HCT116 (cell line): ENCODE measurements at places on chromosomes 12 and 14.

GRCh38 chr14:24631749-24632335 is 2.1 kb downstream of the GZMB start:
- no peak overlapping the region for H3K4me3 ChIP-seq
- H3K27ac ChIP-seq, result no peak overlapping the region
- H3K27me3 ChIP-seq, result no peaks in the 10 kb centered on the region
- no peaks in the 10 kb centered on the region for H3K36me3 ChIP-seq

GRCh38 chr12:94560431-94561221 is 89.7 kb downstream of the TMCC3 start:
- peaks cover 33% of the 10 kb centered on the region for H3K4me1 ChIP-seq
- peak; percentile 35 for DNase-seq
- peak overlapping the region; percentile 9; the same call in 1 of the 2 replicates for H3K4me3 ChIP-seq

DNA sequence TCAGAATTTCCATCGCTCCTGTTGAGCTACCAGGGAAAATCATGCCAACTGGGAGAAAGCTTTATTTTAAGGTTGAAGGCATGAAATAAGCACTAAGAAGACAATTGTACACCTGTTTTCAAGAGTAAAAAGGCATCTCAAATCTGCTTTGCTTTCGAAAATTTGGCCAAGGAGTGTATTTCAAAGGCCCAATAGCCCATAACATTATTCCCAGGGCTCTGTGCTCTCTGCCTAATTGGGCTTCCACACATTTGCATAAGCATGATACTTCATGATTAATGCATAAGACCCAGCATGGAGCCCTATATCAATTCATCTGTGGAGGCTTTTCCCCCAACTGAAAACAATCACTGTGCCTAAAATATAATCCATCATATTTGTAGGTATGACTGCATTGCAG is 258.5 kb downstream of the NOVA1 start:
- H3K27me3 ChIP-seq, result no peaks in the 10 kb centered on the region
- H3K27ac ChIP-seq, result no peak overlapping the region
- no peaks in the 10 kb centered on the region for H3K4me1 ChIP-seq
- DNase-seq, result no peak

GRCh38 chr14:91778217-91778616 is 46.3 kb upstream of the CATSPERB start:
- H3K4me3 ChIP-seq, result no peak overlapping the region
- no peaks in the 10 kb centered on the region for H3K36me3 ChIP-seq
- H3K4me1 ChIP-seq, result no peaks in the 10 kb centered on the region
- H3K27ac ChIP-seq, result no peak overlapping the region
- DNase-seq, result no peak

GRCh38 chr12:124520265-124520701 is 47.1 kb downstream of the NCOR2 start:
- H3K4me1 ChIP-seq, result peaks cover 59% of the 10 kb centered on the region
- DNase-seq, result no peak
- no peak overlapping the region for H3K4me3 ChIP-seq

DNA sequence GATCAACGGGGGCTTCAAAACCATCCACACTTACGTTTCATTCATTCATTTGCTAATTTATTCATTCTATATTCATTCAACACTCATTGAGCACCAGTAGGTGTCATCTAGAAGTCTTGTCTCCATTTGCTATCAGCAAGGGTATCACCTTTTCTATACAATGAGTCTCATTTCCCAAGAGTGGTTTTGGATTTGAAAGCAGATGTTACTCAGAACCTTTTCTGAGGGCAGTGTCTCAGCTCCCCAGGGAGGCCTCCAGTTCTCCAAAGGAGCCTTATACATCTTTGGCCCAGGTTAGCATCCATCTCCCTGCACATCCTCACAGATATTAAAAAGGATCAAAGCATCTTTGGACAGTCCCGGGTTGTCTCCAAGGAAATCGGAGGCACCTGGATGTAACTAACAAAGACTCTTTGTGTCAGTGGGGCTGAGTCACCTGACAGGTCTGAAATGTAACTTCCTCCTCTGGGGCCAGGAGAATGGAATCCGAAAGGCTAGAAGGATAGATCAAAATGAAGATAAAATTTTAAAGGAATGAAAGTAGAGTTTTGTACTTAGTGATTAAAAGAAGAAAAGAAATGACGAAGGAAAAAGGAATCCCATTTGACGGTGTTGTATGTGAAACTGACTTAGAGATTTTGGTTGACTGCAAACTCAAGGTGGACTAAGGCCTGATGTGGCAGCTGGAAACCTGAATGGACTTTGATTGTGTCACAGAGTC is 103.0 kb downstream of the VCPKMT start:
- no peak overlapping the region for H3K4me3 ChIP-seq
- peak; percentile 85 for DNase-seq
- H3K4me1 ChIP-seq, result peaks cover 60% of the 10 kb centered on the region
- H3K36me3 ChIP-seq, result no peaks in the 10 kb centered on the region
- H3K27me3 ChIP-seq, result no peaks in the 10 kb centered on the region
- peak overlapping the region; percentile 73 for H3K27ac ChIP-seq

DNA sequence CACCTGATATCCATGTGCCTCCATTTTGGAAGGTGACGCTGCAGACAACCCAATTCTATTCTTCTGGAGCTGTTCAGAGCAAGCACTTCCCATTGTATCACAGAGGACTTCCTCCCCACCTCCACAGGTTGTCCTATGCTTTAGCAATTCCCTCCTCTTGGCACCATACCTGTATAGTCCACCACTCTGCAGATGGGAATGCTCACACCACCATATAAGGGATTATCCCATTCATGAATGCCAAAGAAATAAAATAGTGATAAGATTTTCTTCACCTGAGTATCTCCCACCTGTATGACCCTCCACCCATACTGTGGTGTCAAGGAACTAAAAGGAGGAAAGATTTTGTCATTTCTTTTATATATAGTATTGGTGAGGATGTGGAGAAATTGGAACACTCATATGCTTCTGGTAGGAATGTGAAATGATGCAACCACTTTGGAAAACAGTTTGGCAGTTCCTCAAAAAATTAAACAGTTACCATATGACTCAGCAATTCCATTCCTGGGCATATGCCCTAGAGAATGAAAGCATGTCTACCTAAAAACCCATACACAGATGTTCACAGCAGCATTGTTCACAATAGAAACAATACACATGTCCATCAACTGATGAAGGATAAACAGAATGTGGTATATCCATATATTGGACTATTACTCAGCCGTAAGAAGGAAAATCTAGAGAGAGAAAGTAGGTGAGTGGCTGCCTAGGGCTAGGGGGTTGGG is 75.2 kb downstream of the FIGNL2 start:
- DNase-seq, result peak; percentile 10
- H3K36me3 ChIP-seq, result no peaks in the 10 kb centered on the region
- no peaks in the 10 kb centered on the region for H3K27me3 ChIP-seq
- no peak overlapping the region for H3K4me3 ChIP-seq

DNA sequence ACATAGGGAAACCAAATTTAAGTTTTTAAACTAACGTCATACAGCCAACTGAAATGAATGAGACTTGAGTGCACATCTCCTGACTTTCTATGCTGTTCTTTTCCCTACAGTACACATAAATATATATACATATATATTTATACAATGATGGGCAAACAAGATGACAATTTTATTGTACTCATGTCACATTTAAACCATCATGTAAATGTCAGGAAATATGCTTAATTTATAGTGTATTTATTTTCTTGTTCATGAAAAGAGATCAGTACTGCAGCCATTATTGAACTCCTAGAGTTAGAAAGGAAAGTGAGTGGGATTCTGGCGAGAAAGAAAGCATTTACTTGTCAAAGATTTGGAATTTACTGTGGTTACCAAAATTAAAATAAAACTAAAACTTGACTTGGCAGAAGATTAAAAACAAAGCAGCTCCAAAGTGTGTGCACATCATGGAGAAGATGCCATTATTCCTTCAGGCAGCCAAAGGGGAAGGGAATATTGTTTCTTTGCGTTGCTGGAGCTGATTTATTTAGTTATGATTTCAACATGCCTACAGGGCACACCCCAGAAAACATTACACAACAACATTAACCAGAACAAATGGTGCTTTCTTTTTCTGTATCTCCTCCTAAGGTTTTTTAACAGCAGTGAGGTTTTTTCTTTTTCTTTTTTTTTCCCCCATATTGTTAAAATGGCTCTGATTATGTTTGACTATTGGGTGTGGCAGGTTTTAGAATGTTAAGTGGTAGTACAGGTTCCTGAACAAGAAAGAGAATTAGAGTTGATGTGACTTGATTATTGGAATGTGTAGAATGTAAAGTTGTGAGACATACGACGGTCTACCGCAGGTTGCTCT is 144.6 kb downstream of the RAD51B start:
- no peaks in the 10 kb centered on the region for H3K27me3 ChIP-seq
- no peaks in the 10 kb centered on the region for H3K36me3 ChIP-seq
- H3K4me3 ChIP-seq, result no peak overlapping the region

GRCh38 chr12:24328261-24328660 is 378.8 kb upstream of the SOX5 start:
- H3K4me1 ChIP-seq, result no peaks in the 10 kb centered on the region
- no peak overlapping the region for H3K27ac ChIP-seq
- no peaks in the 10 kb centered on the region for H3K27me3 ChIP-seq
- DNase-seq, result no peak
- H3K36me3 ChIP-seq, result no peaks in the 10 kb centered on the region
- H3K4me3 ChIP-seq, result no peak overlapping the region

DNA sequence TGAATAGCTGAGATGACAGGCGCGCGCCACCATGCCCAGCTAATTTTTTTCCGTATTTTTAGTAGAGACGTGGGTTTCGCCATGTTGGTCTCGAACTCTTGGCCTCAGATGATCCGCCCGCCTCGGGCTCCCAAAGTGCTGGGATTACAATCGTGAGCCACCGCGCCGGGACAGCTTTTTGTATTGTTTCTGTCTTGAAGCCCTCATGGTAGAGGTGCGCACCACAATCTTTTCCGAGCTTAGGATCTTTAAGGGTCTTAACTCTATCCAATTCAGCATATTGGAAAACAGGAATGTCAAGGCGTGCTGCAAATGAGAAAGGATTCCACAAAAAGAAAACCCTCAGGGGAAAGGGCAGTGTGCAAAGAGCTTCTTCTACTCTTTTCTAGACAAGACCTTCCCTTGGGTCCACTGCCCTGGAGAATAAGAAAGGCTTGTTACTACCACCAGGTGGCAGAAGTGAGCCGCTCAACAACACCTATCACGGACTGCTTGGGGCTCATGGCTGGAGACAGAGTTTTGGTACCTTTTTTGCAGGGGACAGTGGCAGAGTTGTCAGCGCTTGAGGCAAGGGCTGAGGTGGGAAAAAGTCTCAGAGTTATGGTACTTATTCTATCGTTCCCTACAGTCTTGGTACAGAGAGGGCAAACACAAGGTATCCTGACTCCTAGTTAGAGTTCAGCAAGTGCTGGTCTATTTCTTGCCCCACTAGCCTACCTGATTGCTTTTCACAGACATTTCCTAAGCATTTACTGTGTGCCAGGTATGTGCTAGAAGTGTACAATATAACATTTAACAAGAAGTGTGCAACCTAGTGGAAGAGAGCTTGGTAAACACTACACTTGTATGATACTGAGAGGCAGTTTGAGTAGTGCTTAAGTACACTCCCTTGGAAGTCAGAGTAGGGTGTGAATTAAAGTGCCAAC is 16.4 kb upstream of the SP7 start:
- no peaks in the 10 kb centered on the region for H3K27me3 ChIP-seq
- no peak overlapping the region for H3K4me3 ChIP-seq
- DNase-seq, result peak; percentile 86
- H3K27ac ChIP-seq, result peak overlapping the region; percentile 34; the same call in 1 of the 2 replicates
- H3K4me1 ChIP-seq, result peaks cover 36% of the 10 kb centered on the region

DNA sequence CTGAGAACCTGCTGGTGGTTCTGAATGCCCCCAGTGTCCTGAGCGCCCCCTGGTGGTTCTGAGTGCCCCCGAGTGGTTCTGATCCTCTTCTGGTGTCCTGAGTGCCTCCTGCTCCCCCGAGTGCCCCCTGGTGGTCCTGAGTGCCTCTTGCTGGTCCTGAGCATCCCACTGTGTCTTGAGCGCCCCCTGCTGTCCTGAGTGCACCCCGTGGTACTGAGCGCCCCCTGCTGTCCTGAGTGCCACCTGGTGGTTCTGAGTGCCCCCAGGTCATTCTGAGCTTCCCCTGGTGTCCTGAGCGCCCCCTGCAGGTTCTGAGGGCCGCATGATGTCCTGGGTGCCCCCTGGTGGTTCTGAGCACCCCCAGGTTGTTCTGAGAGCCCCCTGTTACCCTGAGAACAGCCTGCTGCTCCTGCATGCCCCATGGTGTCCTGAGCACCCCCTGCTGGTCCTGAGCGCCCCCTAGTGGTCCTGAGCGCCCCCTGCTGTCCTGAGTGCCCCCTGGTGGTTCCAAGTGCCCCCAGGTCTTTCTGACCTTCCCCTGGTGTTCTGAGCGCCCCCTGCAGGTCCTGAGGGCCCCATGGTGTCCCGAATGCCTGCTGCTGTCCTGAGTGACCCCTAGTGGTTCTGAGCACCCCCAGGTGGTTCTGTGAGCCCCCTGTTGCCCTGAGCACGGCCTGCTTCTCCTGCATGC is 1165.4 kb downstream of the TMEM121 start:
- no peaks in the 10 kb centered on the region for H3K4me1 ChIP-seq
- H3K27me3 ChIP-seq, result no peaks in the 10 kb centered on the region
- DNase-seq, result no peak
- no peak overlapping the region for H3K4me3 ChIP-seq

- H3K4me3 ChIP-seq, result no peak overlapping the region
- DNase-seq, result no peak
- H3K27me3 ChIP-seq, result no peaks in the 10 kb centered on the region
Measured at GRCh38 chr14:23146351-23146910, 27.4 kb upstream of the CEBPE start.

DNA sequence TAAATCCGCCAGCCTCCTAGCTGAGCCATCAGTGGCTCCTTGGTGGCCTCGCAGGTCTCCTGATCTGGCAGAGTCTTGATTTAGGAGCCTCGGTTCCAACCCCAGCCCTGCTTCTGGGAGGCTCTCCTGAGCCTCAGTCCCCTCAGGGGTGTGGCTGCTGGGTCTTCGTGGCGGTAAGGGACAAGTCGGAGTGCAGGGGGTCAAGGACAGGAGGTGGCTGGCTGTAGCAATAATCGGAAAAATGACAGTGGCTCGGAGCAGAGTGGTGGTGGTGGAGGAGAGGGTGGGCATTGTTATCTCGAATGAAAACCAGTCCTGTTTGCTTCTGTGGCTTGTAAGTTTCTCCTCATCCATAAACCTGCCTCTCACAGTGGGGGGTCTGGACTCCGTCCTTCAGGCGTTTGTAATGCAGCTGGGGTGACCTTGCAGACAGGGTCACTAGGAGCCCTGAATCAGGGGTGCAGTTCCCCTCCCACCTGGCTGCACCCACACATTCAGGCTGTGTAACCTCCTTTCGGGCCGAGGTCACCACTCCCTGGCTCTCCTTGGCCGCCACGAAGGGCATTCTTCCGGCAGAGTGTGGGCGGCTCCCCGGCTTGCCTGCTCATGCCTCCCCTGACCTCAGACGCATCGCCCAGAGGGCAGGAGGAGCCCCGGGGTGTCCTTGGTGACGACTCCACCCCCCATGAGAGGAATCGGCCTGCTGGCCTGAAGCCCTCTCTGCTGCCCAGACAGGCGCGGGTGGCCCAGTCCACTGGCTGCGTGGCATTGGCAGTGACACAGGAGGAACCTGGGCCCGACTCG is 8.1 kb downstream of the BCL7A start:
- no peak for DNase-seq
- no peak overlapping the region for H3K4me3 ChIP-seq
- H3K27me3 ChIP-seq, result no peaks in the 10 kb centered on the region
- H3K4me1 ChIP-seq, result peaks cover 4% of the 10 kb centered on the region; the same call in 1 of the 2 replicates
- H3K27ac ChIP-seq, result no peak overlapping the region
- no peaks in the 10 kb centered on the region for H3K36me3 ChIP-seq

GRCh38 chr12:105233041-105233905 is 2.7 kb downstream of the APPL2 start:
- H3K4me3 ChIP-seq, result no peak overlapping the region
- peaks cover 5% of the 10 kb centered on the region; the same call in 1 of the 2 replicates for H3K4me1 ChIP-seq
- no peaks in the 10 kb centered on the region for H3K27me3 ChIP-seq
- no peaks in the 10 kb centered on the region for H3K36me3 ChIP-seq
- no peak for DNase-seq
